ENCODE measurements at places on chromosomes 3 and 15.

GRCh38 chr3:74510261-74510818 lies 104.1 kb downstream of the CNTN3 start:
- no peak for DNase-seq

DNA sequence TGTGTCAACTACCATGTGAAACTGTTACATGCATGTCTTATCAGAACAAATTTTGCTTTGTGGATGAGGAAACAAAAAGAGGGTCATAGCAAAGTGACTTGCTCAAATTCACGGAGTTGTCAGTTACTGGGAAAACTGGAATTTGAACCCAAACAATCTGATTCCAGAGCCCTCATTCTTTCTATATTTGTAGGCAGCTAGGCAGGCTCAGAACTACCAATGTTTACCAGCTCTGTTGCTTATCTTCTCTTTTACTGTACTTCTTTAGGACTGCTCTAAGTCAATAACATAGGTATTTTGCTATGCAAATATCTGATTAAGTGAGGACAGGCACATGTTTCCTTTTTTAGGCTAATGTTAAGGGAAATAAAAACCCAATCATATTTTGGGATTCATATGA lies 450.5 kb downstream of the ZPLD1 start:
- DNase-seq = no peak

DNA sequence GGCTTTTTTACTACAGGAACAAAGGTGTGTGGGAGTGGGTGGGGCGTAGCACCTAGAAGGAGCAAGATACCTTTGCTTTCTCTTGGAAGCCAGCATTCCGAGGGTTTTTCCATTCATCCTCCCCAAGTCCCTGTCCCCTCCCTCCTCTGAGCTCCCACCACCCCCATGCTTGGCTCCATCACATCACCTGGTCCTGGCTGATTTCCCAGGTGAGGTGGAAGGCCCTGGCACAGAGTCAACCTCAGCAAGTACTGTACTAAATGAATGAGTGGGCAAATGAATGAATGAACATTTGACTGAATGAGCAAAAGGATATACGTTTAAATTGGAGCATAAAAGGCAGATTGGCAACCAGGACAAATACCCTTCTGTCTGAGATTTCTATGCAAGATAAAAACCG lies 45.4 kb downstream of the DZIP1L start:
- no peak for DNase-seq

DNA sequence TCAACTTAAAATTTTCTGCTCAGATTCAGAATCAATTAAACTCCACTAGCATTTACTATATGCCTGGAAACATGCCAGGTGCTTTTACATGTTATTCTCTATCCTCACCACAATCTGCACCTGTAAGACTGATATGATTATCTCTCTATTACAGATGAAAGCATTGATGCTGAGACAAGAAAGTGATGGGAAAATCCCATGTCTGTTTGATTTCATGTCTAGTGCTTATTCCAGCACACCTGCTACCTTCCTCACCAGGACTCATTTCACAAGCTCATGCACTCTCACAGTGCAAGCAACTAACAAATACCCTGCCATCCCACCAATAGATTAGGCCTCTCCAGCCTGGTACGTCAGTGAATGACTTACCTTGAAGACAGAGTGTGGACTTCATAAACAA lies 25.0 kb upstream of the BCL6 start:
- DNase-seq = no peak

- no peak for DNase-seq
These were observed 22.1 kb downstream of the CNTN3 start for GRCh38 chr3:74592359-74592758.

GRCh38 chr3:180280555-180280954 lies 243.8 kb upstream of the PEX5L start:
- DNase-seq = no peak

DNA sequence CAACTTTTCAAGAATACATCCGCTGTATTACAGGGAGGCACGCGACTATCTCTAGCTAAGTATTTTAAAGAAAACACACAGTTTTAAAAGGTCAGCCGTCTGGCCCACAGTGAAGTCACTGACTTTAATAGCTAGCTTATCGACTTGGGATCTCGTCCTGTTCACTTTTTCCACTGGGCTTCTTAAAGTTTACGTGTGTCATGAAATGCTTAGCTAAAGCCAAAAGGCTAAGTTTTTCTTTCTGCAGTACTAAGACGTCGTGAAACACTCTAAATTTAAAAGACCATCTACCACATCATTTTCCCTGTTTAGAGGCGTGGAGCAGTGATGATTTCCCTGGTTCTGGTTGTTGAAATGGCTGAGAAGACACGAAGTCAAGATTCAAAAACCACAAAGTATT lies 27.1 kb downstream of the LRIG1 start:
- no peak for DNase-seq

DNA sequence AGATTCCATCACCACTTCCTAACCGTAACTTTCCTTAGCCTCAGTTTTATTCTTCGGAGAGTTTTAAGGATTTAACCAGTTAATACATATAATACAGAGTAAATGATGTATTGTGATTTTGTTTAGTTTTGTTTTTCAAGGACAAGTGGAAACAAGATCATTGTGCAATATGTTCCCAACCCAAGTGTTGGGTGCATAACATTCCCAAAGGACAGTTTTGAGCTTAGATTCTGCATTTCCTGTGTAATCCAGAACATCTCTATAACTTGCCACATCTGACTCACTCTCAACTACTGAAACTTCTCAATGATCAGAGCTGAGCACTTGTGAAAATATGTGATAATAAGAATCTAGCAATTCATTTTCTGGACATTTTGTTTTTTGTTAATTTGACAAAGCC lies 466.1 kb upstream of the PPP2R3A start:
- no peak for DNase-seq

DNA sequence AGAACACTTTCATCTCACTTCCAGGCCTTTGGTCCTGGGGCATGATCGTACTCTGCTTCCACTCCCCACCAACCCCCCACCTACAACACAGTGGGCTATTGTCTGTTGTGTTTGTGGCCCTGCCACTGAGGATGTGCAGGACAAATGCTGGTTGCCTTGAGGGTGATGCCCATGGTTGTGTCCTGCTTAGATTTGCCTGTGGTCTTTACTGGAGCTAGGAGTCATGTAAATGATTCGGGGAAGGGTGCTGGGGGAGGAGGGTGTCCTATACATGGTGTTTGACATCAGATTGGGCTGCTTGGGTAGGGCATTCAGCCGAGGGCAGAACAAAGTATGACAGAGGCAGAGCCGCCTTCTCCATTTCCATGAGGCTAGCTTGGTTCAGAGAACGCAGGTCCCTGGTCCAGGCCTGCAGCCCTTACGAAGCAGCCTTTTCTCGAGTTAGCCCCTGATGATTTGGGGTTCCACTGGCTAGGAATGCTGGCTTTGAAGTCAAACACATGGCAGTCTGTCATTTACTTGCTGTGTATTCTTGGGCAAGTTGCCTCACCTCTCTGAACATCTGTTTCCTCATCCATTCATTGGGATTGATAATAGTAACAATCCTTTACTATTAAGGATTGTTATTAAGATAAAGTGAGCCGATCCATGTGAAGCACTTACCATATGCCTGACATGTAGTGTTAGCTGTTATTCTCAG lies 6.9 kb downstream of the CORO2B start:
- DNase-seq = no peak

- no peak for DNase-seq
These were observed 503.4 kb upstream of the NECTIN3 start for GRCh38 chr3:110568246-110568645.

DNA sequence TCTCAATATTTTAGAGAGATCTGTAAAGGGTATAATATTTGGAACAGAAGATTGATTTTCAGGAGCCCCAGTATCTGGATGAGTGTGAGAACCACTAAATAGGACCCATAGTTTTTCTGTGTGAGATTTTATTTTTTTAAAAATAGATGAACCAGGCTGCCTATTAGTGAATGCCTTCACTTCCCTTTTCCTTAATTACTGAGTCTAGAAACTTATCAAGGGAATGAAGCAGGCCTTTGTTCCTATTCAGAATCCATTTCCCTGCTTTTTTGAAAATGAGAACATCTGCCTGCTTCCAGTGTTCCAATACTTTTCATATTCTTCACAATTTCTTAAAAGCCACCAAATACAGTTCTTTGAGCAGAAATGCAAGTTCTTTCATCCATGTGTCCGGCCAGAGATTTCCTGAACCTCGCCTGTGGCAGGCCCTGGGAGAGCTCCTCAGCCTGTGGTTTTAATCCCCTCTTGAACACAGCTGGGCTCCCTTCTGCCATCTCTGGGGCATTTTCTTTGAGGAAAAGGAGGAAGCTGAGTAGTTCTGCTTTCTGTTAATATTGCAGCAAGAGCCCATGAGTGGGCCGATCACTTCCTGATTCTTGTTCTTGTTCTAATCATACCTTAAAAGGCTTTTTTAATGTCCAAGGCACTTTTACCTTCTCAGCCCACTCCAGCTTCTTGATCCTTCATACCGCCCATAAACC lies 4.7 kb downstream of the EHD4 start:
- no peak for DNase-seq

DNA sequence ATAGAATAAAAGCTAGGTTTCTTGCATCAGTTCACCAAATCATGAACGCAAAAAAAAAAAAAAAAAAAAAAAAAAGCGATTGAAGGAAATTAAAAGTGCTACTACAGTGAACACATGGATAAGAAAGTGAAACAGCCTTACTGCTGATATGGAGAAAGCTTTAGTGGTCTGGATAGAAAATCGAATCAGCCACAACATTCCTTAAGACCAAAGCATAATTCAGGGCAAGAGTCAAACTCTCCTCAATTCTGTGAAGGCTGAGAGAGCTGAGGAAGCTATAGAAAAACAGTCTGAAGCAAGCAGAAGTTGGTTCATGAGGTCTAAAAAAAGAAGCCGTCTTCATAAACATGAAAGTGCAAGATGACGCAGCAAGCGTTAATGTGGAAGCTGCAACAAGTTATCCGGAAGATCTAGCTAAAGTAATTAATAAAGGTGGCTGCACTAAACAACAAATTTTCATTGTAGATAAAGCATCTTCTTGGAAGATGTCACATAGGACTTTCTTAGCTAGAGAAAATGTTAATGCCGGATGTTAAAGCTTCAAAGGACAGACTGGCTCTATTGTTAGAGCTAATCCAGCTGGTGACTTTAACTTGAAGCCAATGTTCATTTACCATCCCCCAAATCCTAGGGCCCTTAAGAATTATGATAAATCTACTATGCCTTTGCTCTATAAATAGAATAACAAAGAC lies 19.2 kb downstream of the P3H2 start:
- DNase-seq = no peak

- no peak for DNase-seq
These were observed 1029.9 kb upstream of the CADM2 start for GRCh38 chr3:83928903-83929302.

DNA sequence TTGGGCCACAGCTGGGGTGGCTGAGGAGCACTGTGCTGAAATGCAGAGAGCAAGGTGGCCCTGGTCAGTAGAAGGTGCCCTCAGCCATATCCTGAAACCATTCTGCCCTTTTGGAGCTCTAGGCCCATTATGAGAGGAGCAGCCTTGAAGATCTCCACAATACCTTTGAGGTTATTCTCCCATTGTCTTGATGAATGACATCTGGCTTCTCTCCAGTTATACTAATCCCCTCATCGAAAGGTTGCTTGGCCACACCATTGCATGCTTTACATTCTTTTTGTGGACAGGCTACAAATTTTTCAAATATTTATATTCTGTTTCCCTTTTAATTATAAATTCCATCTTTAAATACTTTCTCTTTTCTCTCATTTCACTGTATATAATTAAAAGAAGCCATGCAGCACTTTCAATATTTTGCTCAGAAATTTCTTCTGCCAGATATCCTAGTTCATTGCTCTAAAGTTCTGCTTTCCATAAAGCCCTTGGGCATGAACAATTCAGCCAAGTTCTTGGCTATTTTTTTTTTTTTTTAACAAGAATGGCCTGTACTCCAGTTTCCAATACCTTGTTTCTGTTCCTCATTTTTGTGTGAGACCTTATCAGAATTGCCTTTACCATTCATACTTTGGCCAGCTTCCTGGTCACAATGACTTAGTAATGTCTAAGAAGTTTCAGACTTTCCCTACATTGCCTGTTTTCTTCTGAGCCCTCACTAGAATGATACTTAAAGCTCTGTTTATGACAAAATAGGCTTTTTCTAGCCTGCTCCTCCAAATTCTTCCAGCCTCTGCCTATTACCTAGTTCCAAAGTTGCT lies 138.9 kb upstream of the SGO1 start:
- DNase-seq = no peak

DNA sequence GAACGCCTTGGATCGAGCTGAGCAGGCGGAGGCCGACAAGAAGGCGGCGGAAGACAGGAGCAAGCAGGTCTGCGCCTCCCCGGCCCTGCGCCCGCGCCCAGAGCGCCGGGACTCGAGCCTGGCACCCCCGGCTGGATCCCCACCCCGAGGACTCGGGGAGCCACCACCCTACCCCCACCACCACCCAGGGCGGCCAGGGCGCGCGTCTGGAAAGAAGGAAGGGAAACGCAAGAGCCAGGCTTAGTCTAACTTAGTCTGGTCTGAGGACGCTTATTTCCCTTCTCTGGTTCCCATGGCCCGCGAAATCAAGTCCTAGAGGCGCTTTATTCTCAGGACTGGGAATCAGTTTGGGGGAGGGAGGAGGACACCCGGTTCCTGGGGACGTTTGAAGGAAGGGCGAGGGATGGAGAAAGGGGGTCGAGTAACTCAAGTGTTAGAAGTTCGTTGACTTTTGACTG lies 359 bp downstream of the TPM1 start:
- DNase-seq = no peak

DNA sequence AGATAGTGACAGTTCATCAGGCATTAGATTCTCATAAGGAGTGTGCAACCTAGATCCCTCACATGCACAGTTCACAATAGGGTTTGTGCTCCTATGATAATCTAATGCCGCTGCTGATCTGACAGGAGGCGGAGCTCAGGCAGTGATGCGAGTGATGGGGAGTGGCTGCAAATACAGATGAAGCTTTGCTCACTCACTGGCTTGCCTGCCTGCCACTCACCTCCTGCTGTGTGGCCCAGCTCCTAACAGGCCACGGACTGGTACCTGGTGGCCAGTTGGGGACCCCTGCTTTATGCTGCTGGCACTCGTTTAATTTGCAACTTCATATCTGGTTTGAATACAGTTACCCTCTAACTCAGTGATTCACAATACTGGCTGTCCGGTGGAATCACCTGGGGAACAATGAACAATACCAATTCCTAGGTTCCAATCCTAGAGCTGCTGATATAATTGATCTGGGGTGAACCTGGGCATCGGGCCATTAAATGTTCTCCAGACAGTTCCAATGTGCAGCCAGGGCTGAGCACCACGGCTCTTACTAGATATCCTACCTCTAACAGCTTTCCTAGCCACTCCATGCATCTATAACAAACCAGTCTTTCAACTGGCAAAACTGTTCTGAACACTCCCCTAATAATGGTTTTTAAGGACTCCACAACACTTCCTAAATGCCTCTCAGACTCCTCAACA lies 131.4 kb downstream of the ATP1B3 start:
- no peak for DNase-seq

DNA sequence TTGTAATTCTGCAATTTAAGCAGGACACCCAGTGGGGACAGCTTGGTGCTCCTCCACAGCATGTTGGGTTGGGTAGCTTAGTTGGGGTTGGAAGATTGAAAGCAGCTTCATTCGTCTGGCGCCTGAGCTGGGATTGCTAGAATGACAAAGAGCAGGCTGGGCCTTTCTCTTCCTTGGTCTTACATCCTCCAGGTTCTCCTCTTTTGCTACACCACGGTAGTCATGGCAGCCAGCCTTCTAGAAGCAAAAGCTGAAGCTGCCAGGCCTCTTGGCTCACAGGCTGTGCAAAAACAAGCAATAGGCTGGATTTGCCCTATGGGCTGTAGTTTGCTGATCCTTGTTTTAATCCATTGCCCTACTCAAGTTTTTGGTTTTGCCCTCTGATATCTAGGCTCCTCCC lies 3.2 kb upstream of the ANXA2 start:
- no peak for DNase-seq

GRCh38 chr3:7682822-7683229 lies 818.8 kb upstream of the LMCD1 start:
- DNase-seq = no peak

- no peak for DNase-seq
These were observed 291.8 kb downstream of the NAALADL2 start for GRCh38 chr3:175150812-175151401.
